ENCODE measurements at places on chromosomes 12 and 14. TPM values are rescaled to one million over a fixed set of nuclear protein-coding genes. Genes with fewer than 3 reads are reported as not detected.

The KRT78 gene
- polyA plus RNA-seq: 7.2 TPM

The OR6C74 gene
- polyA plus RNA-seq: not detected

The PTHLH gene
- polyA plus RNA-seq: 0.30 TPM

The CMTM5 gene
- polyA plus RNA-seq: 0.37 TPM

The GZMB gene
- 7.0 TPM for polyA plus RNA-seq

The SSTR1 gene
- polyA plus RNA-seq: 0.27 TPM

The BCL2L14 gene
- 3.0 TPM for polyA plus RNA-seq

The RND1 gene
- 1.8 TPM for polyA plus RNA-seq

The ANO2 gene
- polyA plus RNA-seq: 1.4 TPM

The SLC4A8 gene
- 1.2 TPM for polyA plus RNA-seq

The LTA4H gene
- polyA plus RNA-seq: 61.5 TPM

Data from thymus (tissue), 14 donors.